ENCODE measurements at places on chromosomes 6 and 20. TPM values are rescaled to one million over a fixed set of nuclear protein-coding genes. Genes with fewer than 3 reads are reported as not detected.

DNA sequence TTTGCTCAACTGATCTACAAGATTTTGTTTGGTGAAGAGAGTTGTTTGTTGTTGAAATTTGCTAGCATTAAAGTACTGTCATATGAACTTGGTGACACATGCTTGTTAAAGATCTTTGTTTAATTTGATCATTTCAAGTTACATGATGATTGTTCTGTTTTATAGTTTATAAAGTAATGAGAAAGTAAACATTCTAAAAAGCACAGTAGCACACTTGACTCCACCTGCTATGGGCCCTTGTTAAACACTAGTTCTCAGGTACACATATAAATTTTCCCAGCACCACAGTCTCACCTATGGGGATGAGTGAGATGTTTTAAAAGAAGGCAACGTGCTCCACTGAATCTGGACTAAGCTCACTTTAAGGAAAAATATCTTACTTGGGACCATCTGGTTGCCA, 14.1 kb downstream of the MCHR2 start:
- no peaks in the 10 kb centered on the region for H3K4me1 ChIP-seq
- H3K27ac ChIP-seq, result no peak overlapping the region
- H3K4me3 ChIP-seq, result no peak overlapping the region

GRCh38 chr6:7846966-7847818, 63.4 kb downstream of the TXNDC5 start:
- H3K4me1 ChIP-seq, result no peaks in the 10 kb centered on the region
- DNase-seq, result no peak
- no peak overlapping the region for H3K4me3 ChIP-seq
- peaks cover 5% of the 10 kb centered on the region for H3K36me3 ChIP-seq
- no peaks in the 10 kb centered on the region for H3K27me3 ChIP-seq
- no peak overlapping the region for H3K27ac ChIP-seq

DNA sequence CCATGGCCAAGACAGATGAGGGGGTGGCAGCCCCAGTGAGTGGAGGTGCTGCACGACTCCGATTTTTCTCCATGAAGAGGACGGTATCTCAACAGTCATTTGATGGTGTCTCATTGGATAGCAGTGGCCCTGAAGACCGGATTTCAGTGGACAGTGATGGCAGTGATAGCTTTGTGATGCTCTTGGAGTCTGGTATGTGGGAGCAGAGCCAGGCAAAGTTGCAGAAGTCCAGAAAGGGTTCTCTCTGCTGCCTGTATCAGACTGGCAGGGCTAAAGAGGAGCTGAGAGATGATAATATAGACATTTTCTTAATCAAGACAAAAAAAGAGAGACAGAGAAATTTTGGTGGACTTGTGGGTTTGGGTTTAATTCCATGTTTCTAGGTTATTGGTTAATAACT, 23.8 kb downstream of the TAF11 start:
- H3K4me3 ChIP-seq, result no peak overlapping the region
- no peaks in the 10 kb centered on the region for H3K27me3 ChIP-seq
- H3K4me1 ChIP-seq, result no peaks in the 10 kb centered on the region
- H3K36me3 ChIP-seq, result peaks cover 38% of the 10 kb centered on the region
- no peak overlapping the region for H3K27ac ChIP-seq

GRCh38 chr6:112660626-112661025, 313.5 kb downstream of the RFPL4B start:
- no peaks in the 10 kb centered on the region for H3K27me3 ChIP-seq
- H3K4me3 ChIP-seq, result no peak overlapping the region
- DNase-seq, result no peak

- no peak for DNase-seq
- no peak overlapping the region for H3K27ac ChIP-seq
- H3K27me3 ChIP-seq, result peaks cover 6% of the 10 kb centered on the region
Measured at GRCh38 chr6:85866758-85867401, 224.2 kb upstream of the SYNCRIP start.

- H3K4me1 ChIP-seq, result no peaks in the 10 kb centered on the region
- no peak for DNase-seq
- H3K36me3 ChIP-seq, result no peaks in the 10 kb centered on the region
- no peak overlapping the region for H3K27ac ChIP-seq
- H3K27me3 ChIP-seq, result peaks cover 60% of the 10 kb centered on the region
Measured at GRCh38 chr20:48864738-48865318, 37.0 kb upstream of the PREX1 start.

GRCh38 chr20:51650685-51651134, 108.2 kb upstream of the NFATC2 start:
- H3K4me3 ChIP-seq, result no peak overlapping the region
- H3K36me3 ChIP-seq, result peaks cover 5% of the 10 kb centered on the region
- no peak for DNase-seq
- H3K27me3 ChIP-seq, result no peaks in the 10 kb centered on the region

GRCh38 chr6:10567256-10568026, 46.3 kb downstream of the GCNT2 start:
- H3K27me3 ChIP-seq, result no peaks in the 10 kb centered on the region
- H3K36me3 ChIP-seq, result peaks cover 4% of the 10 kb centered on the region
- DNase-seq, result no peak
- H3K4me1 ChIP-seq, result peaks cover 7% of the 10 kb centered on the region
- H3K4me3 ChIP-seq, result no peak overlapping the region

- H3K27me3 ChIP-seq, result no peaks in the 10 kb centered on the region
- DNase-seq, result no peak
- H3K4me3 ChIP-seq, result no peak overlapping the region
- peaks cover 26% of the 10 kb centered on the region for H3K4me1 ChIP-seq
- H3K36me3 ChIP-seq, result peaks cover 29% of the 10 kb centered on the region
- H3K27ac ChIP-seq, result no peak overlapping the region
Measured at GRCh38 chr20:1331801-1332453, 3.0 kb upstream of the SDCBP2 start.

- no peak overlapping the region for H3K4me3 ChIP-seq
- no peak overlapping the region for H3K27ac ChIP-seq
- no peaks in the 10 kb centered on the region for H3K4me1 ChIP-seq
Measured at GRCh38 chr6:130622142-130622541, 205.1 kb upstream of the SMLR1 start.

DNA sequence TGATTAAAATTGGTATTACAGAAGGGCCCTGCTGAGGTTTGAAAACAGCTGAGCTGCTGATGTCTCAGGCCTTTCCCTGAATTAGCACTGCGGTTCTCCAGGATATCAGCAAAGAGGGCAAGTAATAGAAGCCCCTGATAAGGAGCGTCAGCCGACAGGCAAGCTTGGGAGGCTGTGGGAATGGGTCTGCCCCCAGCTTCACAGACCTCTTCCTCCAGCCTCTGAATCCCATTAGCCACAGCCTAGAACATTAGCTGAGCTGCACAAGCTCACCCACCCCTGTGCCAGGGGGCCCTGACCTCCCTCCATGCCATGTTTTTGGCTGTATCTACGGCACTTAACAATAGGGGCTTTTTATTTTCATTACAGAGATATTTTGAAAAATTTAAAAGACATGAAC, 59.9 kb downstream of the VAPB start:
- H3K27me3 ChIP-seq, result no peaks in the 10 kb centered on the region
- DNase-seq, result no peak
- H3K4me1 ChIP-seq, result no peaks in the 10 kb centered on the region
- no peak overlapping the region for H3K27ac ChIP-seq

CYP39A1 gene
- total RNA-seq, result 1.7 TPM

KIF25 gene
- total RNA-seq, result not detected

TMEM63B gene
- total RNA-seq, result 86.8 TPM

BANF2 gene
- total RNA-seq, result not detected

VGLL2 gene
- total RNA-seq, result not detected

SIRPB1 gene
- total RNA-seq, result 3.4 TPM

All from Calu3 (cell line).